ENCODE measurements at places on chromosomes 3 and 15.

DNA sequence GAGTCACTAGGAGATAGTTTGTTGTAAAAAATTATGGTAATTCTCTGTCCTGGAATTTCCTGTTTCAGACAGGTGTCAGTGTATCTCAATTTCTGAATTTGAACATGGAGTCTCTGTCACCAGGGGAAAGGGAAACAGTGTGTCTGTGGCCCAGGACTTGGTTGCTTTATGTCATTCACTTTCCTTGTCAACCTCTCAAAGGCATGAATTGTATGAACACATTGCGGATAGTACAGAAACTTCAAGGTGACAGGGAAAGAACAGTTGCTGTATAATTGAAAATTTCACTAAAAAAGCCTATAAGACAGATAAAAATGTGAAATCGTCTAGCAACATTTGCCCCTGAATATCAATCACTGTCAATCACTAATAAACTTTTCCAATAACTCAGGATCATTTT, 175.0 kb upstream of the DPH6 start:
- no peak for DNase-seq

GRCh38 chr3:144032531-144033239, 61.1 kb downstream of the DIPK2A start:
- DNase-seq = no peak

DNA sequence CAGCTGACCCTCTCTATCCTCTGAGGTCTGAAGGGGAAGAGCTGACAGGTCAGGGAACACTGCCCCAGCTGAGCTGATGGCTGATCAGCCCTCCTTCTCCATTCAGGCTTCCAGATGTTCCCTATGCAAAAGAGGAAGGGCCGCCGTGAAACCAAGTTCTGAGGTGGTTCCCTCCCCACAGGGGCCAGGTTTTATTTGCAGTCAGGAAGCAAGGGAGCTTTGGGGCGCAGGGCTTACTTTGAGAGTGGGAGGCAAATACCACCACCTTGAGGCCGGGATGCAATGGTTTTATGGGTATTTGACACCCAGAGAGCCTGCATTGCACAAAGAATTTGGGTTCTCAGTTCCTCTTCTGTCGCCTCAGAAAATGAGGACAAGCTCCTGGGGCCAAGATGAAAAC, 186.9 kb downstream of the ARRDC4 start:
- DNase-seq = no peak

DNA sequence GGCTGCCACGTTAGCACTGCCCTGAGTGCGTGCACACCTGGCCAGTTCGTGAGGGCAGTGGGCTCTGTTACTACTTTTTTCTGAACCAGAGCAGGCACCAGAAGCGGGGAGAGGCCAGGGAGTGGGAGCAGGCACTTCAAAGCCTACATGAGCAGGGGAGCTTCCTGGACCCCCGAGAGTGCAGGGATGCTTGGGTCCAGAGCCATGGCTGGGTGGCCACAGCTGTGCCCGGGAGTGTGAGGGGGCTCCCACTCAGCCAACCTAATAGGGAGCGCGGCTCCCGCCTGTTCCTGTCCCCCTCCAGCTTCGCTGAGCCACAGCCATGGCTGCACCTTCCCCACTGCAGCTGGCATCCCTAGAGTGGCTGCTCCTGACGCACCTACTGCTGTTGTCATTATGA, 1423.3 kb downstream of the SI start:
- no peak for DNase-seq

GRCh38 chr3:155411500-155412223, 118.2 kb upstream of the STRIT1 start:
- no peak for DNase-seq

- DNase-seq = no peak
These were observed 251.2 kb downstream of the RYR3 start for GRCh38 chr15:33561967-33562366.

- DNase-seq = no peak
These were observed 7.4 kb downstream of the WNT7A start for GRCh38 chr3:13872451-13872850.

DNA sequence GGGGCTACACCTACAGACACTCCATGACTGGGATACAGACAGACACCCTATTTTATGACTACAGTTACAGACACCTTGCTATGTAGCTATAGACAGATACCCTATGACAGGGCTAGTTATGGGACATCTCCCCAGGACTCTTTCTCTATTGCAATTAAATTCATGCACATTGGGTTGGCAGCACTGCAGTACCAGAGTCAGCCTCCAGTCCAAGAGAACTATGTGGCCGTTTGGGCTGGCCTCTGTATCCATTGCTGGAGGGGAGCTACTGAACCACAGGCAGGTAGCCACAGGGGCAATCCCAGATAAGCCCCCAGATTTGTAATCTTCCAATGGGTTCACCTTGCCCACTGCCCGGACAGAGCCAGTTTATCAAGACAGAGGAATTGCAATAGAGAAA, 108.4 kb upstream of the SPATA16 start:
- no peak for DNase-seq

GRCh38 chr15:49423901-49424550, 984 bp downstream of the FGF7 start:
- no peak for DNase-seq

DNA sequence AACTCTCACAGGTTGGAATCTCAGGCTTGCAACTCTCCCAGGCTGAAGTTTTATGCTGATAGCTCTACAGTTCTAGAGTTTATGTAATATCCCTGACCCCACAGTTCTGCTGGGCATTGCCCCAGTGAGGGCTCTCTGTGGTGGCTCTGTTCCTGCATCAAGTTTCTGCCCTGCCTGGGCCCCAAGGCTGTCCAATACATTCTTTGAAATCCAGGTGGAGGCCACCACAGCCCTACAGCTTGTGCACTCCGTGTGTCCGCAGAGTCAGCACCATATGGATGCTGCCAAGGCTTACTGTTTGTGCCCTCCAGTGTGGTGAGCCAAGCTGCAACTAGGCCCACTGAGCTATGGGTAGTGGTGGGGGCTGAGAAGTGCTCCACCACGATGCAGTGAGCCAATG, 1141.2 kb upstream of the EPHA6 start:
- no peak for DNase-seq

- DNase-seq = no peak
These were observed 16.9 kb upstream of the CLDN1 start for GRCh38 chr3:190339130-190339529.

DNA sequence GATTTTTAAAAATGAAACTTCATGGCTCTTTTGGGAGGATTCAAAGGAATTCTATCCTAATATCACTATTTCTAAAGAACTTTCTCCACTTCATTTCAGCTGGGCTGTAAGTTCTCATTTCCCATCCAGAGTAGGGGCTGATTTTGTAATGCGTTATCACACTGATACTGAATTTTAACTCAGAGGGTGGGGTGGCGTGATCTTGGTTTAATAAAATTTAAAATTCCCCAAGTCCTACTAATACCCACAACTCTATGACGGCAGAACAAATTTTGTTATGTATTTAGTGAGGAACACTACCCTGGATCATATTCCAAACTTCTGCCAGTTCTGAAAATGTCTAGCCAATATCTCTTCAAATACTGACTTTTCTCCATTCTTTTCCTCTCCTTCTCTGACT, 92.7 kb downstream of the ASB7 start:
- no peak for DNase-seq

- no peak for DNase-seq
These were observed 12.7 kb upstream of the TMCO5A start for GRCh38 chr15:37921527-37922385.

DNA sequence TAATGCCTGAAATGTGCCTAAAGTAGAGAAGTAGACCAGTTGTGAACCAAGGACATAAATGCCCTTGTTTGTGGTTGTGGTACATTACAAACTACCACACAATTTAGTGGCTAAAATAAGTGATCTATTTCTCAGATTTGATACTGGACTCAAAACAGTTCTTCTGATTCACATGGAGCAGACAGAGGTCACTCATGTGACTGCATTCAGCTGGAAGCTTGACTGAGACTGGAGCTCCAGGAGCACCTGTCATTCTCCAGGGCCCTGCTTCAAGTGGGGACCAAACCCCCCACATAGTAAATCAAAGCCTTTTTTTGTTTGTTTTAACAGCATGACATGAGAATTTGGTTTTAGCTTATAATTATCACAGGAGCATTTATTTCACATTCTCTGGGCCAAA, 301.2 kb downstream of the OXSM start:
- DNase-seq = no peak

DNA sequence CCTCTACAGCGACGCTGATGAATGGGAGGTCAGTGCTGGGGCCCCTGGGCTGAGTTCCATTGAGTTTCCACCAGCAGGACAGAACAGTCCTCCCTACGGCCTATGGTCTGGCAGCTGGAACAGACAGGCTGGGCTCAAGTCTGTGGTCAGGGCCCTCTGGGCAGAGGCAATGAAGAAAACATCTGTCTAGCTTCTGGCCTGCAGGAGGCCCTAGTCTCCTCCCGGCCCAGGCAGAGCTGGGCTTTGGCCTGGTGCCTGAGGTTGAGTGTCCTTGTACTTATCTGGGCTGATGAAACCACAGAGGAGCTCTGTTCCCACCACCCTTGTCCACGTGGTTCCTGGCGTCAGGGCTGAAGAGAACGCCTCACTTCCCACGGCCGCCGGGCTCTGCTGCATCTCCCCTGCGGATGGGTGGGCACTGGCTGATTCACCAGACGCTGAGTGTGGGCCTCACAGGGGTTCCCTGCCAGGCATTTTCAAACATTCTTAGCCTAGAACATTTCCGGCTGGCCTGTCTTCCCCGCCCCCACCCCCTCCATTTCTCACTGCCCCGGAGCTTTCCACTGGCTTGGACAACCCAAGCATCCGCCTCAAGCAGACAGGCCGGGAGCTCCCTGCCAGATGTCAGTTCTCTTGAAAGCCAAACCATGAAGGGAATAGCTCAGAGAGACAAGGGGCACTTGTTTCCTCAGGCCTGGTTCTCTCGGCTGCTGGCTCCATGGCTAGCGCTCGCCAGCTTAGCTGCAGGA, 20.3 kb downstream of the PPCDC start:
- no peak for DNase-seq

DNA sequence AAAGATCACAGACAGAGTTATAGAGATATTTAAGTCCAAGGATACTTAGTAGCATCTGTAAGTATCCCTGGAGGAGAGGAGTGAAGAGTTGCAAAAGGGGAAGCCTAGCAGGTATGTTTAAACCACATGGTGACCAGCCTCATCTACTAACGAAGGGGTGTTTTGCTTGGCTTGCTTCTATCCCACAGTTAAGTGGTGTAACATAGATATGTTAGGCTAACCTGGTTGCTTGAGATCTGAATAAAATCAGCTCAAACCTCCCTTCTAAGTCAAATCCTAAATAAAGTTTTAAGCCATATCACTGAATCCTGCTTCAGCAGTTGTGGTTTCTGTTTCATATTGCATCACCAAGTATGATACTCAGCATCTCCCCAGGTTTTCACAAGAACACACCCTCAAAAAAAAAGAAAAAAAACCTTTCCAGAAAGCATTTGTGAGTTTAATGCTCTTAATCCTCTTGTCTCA, 880.2 kb downstream of the ROBO1 start:
- DNase-seq = no peak

GRCh38 chr15:69320977-69321554, 22.4 kb downstream of the PAQR5 start:
- no peak for DNase-seq

DNA sequence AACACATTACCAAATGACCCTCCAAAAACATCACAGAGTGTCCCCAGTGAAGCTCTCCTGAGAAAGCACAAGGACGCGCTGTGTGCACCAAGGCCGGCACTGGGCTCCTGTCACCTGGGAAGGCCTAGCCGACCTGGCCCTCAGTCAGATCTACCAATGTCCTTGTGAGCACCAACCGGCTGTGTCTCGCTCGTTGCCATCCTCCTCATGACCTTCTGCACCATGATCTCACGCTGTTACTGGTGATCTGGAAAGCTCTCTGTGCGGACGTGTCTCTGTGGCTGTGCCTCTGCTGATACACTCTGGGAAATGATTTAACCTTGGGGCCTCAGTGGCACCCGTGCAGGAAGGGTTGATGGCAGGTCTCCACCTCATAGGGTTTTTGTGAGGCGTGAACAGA, 24.2 kb downstream of the ZXDC start:
- DNase-seq = no peak

GRCh38 chr3:122146466-122146865, 37.0 kb upstream of the CASR start:
- peak; percentile 35 for DNase-seq

DNA sequence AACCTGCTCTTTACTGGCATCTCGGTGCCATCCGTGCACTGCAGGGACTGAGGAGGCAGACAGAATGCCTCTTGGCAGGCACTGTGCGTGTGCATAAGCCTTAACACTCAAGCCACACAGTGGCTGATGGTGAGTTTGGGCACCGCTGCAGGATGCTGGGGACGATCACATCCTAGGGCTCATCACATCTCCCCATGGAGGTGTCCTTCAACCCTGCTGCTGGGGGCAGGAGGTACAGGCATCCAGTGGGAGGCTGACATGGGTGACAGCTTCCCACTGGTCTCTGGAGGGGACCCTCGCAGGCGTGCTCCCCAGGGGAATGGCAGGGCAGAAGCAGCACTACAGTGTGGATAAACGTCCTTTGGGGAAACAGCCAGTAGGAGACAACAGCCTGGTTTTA, 190.9 kb downstream of the ADAMTS17 start:
- no peak for DNase-seq

- DNase-seq = no peak
These were observed 30.9 kb upstream of the VPS8 start for GRCh38 chr3:184780981-184781515.

DNA sequence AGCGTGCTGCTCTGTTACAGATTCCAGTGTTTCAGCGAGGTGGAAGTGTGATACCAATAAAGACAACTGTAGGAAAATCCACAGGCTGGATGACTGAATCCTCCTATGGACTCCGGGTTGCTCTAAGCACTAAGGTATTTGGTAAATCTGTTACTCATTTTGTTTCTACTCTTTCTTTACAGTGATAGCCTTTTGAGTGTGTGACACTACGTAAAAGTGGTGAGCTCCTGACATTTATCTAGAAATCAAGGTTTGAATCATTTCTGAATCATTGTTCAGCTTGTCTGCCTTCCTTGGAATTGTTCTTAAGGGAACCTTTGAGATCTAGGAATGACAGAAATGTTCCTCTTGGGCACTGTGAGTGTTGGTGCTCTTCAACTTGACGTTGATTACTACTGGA, 11.2 kb upstream of the CAPN3 start:
- no peak for DNase-seq

DNA sequence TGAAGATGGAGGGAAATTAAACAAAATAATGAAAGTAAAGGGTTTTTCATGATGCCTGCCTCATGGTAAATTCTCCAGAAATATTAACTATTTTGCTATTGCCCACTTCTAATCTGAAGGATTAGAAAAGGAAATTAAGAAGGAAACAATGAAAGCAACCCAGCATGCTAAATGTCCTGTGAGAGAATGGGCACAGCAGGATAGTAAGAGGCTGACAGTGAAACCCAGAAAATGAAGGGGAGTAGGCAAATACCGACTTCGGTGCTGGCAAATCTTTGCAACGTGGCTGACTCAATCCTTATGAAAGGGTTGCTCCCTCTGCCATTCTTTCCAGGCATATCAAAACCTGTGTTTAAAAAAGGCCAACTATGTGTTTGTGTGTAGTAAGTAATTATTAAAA, 147.5 kb upstream of the SYNPR start:
- DNase-seq = no peak

Data from stimulated activated effector memory CD8-positive, alpha-beta T cell treated with anti-CD3 and anti-CD28 coated beads, Interleukin-12 subunit alpha, Interleukin-12 subunit beta, amount 100 ng/mL, for 72 hours (primary cell).